ENCODE measurements at places on chromosomes 11 and 22.

- DNase-seq: no peak
Observed at GRCh38 chr11:131135611-131136010, 219.3 kb upstream of the SNX19 start.

DNA sequence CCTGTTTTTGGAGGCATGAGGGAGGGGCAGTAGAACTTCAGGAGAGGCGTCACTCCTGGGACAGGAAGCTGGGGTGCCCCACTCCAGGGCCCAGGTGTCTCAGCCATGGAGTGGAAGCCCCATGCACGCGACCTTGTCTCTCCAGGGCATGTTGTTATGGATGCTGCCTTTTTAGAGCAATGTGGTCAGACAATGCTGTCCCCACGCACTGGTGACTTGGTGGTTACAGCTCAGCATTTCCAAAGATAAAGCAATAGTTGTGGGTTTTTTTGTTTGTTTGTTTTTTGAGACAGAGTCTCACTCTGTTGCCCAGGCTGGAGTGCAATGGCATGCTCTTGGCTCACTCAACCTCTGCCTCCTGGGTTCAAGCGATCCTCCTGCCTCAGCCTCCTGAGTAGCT is 22.3 kb downstream of the EIF4G2 start:
- no peak for DNase-seq

DNA sequence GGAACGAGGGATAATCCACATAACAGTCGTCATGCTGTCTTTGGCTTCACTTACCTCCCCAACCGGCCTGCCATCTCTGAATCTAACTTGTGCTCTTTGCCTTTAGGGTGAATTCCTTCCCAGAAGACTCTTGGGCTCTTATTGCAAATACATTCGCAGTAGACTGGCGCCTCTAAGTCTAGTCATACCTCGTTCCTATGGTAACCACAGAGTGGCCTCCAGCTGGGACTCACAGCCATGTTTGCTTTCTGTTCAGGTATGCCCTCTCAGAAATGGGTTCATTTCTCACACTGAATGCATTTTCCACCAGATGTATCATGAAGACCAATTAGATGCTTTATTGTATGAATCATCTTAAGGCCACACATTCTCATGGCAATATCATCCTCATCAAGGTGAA is 112.7 kb downstream of the FAR1 start:
- DNase-seq: peak; percentile 88

- peak; percentile 21 for DNase-seq
Observed at GRCh38 chr11:45677770-45678512, 12.5 kb upstream of the CHST1 start.

GRCh38 chr11:130819625-130820024 is 96.7 kb downstream of the SNX19 start:
- no peak for DNase-seq

GRCh38 chr11:57482782-57483561 is 22.6 kb downstream of the RTN4RL2 start:
- no peak for DNase-seq

DNA sequence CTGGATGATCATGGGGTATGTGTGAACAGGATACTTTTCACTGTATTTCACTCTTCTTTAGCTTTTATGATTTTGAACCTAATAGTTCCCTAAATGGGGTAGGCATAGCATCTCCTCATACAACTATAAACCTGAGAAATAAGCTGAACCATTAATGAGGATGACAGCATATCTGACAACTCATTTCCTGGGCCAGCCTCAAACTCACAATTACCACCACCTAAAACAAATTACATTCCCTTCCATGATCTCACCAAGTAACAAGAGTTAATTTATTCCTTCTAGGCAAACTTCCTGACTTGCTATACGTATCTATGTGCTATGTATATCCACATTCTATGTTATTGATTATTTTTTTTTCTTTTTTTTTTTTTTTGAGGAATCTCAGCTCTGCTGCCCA is 23.0 kb downstream of the SIK3 start:
- no peak for DNase-seq

- DNase-seq: no peak
Observed at GRCh38 chr11:68840661-68841653, 759 bp downstream of the CPT1A start.

DNA sequence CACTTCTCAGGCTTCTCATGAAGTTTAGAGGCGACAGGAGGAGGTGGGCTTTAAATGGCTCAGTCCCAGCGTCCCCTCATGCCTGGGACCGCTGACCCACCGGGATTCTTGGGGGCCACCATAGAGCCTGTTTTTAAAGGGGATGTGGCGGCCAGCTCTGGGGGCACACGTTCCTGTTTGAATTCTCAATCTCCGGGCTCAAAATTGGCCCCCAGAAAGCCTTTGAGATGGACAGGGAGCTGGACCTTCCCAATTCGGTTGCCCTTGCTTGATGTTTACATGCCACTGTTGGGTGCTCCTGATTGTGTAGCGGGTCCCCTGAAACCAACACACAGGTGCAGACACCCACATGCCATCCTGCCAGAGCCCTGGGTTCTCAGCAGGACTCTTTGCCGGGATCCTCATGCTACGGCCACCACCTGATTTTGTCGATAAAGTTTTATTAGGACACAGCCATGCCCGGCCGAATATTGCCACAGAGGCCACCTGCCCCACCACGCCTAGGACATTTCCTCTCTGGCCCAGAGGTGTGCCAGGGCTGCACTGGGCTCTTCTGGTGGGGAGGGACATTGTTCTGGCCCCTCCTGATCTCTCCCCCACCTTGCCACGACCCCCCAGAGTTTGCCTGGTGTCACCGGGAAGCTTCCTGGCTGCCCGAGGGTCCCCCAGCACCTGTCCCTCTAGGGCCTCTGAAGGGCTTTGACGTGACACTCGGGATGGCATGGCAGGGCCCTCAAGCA is 71.6 kb downstream of the KCNQ1 start:
- no peak for DNase-seq

DNA sequence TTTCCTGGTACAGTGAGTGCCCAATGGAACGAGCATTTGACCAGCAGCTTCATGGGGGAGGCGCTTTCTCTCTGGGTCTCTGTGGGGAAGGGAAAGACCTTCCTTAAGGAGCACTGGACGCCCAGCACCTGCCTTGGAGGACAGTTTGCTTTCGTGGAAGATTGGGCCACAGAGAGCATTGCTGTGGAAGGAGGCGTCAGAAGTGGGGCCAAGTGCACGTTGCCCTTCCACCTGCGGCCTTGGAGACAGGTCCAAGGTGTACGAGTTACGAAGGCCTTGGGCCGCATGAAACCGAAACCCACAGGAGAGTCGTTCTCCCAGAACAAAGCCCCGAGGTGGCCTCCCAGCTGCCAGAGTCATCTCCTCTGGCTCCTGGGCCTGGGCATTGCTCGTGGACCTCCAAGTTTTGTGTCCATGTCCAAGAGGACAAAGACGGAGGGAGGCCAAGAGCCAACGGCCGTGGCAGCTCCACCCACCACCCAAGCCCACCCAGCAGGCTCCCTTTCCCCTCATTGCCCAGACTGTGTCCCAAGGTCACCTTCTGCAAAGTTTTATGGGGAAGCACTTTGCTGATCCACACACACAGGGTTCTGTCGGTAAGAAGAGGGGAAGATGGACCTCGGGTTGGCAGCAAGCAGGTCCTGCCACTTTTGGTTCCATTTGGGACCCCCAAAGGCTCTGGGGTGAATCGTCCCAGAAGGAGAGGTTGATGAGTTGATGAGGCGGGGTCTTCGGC is 5.8 kb upstream of the NLRP6 start:
- no peak for DNase-seq

DNA sequence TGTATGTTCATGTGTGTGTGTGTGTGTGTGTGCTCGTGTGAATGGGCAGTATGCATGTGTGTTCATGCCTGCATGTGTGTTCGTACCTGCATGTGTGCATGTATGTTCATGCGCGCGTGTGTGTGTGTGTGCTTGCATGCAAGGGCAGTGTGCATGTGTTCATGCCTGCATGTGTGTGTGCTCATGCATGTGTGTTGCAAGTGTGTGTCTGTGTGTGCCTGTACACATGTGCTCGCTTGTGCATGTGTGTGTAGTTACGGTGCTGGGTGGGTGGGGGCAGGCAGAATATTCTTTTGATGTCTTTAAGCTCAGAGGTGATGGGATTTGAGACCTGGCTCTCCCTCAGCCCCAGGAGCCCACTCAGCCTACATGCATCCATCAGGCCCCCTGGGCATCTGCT is 822.1 kb downstream of the BRD1 start:
- no peak for DNase-seq

GRCh38 chr11:125874556-125875124 is 12.8 kb upstream of the HYLS1 start:
- DNase-seq: peak; percentile 6

DNA sequence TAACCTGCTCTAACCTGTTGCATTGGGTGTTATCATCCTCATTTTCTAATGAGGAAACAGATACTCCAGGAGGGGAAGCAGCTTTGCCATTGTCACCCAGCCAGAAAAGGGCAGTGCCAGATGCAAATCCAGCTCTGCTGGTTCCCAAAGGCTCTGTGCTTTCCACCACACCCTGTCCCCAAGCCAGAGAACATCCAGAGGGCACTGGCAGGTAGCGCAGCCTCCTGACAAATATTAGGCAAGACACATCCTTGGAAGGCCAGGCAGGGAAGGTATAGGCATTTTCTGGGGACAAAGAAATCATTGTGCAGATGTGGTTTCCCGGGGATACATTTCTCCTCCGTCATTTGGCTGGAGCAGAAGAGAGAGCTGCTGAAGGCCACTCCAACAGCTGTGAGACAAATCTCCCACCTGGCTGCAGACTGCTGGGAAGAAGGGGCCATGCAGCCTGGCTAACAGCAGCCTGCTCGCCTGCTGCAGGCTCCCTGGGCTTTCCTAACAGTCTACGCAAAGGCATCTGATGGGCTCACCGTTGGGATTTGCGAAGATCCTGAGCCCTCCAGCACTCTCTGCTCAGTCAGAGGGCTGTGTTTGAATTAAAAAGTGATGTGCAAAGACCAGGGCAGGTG is 93.9 kb upstream of the PITPNB start:
- DNase-seq: no peak

DNA sequence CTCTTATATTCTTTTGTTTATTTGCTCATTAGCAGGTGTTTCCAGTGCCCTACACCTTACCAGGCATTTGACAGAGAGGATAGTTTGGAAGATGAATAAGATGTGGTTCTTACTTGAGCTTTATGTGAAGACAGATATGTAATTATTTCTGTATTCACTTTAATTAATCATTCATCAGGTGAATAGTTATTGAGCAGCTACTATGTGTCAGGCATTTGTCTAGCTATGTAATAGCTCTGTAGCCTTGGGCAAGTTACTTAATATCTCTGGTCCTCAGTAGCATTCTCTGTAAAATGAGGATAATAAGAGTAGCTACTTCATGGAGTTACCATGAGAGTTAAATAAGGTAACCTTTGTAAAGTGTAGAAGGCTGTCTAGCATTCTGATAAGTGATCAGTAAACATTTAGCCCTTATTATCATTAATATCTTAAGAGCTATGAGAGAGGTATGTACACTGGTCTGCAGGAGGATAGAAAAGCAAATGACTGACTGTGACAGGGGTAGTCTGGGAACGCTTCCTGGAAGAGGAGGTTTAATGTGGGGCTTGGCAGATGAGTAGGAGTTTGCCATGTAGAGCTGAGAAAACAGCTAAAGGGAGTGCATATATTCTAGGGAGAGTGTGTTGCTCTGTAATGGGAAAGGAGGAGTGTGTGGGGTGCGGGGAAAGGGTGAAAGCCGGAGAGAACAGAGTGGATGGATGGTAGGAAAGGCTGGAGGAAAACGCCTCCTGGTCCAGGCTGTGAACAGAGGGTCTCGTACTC is 56.1 kb downstream of the MICAL2 start:
- DNase-seq: no peak

DNA sequence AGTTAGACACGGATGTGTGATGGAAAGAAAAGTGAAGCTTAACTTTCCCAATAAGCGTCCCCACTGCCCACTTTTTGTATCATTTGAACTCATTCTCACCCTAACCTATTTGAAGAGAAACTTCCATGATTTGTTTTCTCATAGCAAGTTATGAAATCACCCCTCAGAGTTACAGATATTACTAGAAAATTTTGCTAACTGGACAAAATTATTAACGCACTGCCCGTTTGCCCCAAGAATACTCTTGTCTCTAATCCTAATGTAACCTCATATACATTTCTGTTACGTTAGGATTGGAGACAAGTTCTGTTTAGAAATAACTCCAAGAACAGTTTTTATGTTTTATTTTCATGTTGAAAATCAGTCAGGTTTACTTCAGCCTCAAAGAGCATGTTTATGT is 25.5 kb downstream of the TOM1 start:
- no peak for DNase-seq

DNA sequence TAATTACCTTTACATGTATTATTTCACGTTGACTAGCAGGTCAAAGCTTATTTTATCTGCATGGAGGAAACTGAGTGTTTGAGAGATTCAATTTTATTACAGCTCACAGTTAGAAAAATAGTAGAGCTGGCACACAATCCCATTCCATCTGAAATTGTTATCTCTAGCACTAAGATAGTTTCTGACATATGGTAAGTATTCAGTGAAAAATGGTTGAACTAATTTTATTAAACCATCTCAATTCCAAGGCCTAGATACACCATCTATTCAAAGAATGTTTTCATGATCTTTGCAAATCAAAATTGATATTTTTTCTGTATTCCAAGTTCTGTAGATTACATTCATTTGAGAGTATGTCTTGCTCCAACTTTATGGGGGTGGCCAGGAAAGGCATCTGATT is 125.4 kb upstream of the FAT3 start:
- no peak for DNase-seq

DNA sequence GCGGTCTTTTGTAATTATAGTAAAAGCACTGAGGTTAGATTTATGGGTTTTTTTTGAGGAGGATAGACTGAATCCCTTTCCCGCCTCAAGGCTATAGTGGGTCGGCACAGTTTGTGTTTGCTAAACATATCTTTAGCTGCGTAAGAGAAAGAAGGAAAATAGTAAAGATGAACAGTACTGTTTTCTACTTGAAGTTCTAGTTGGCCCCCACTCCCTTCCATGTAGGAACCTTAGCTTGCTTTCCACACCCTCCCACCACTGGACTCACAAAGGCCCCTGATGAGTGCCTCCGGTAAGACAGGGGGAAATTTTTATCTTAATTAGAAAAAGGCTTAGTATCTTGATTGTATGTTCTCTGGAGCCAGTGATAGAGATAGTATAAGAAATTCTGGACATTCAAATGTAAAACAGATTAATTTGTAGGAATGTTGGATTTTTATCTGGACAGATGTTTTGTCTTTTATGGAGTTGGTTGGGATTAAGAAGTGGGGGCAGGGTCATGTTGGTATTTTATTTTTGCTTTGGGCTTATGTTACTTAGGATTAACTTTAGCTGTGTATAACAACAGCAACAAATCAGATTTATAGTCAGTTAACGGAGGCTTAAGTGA is 49.4 kb downstream of the PTPRJ start:
- DNase-seq: no peak
